ENCODE measurements at places on chromosomes 7 and 10.

DNA sequence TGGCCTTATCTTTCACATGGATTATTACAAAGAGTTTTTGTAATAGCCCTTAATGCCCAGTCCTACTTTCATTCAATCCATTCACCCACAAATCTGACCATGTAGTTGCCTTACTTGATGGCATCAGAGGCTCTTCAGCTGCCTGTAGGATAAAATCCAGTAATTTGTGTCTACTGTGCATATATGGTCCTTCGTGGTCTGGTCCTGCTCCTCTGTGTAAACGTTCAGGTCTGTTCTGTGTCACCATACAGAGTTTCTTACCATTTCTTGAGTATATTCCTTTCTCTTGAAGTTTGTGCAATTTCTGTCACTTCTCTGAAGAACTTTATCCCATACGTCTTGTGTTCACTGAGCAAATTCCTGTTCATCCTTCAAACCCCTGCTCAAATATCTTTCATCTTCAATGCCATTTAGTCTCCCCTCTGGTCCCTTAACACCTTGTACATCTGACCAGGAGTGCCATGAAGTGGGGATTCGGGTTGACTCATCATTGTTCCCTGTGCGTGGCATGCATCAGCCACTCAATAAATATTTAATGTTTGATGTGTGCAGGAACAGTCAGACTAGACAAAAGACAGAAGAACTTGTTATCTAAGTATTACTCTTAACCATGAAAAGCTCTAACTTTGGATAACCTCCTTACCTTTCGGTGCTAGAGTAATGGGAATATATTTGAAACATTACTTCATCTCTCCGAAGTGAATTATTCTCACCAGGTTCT lies 98.6 kb upstream of the RPA3 start:
- DNase-seq = no peak

DNA sequence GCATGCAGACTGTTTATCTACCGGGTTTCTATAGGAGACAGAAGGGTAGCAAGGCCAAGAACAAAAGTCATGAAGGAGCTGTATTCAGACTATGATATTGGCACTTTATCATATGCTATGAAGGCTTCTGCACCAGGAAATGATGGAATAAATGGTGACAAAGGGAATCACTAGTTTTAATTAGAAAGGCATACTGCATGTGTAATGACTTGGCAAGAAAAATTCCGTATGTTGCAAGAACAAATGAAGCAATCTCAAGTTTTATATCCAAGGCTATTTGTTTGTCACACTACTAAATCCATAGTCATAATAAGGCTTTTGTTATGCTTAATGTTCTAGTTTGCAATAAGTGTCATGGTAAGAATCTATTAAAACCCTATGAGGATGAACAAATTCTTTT lies 230.9 kb downstream of the ZEB1 start:
- no peak for DNase-seq

GRCh38 chr10:97063983-97064837 lies 121.5 kb downstream of the SLIT1 start:
- DNase-seq = no peak

- no peak for DNase-seq
These were observed 44.8 kb upstream of the FAM133B start for GRCh38 chr7:92634924-92635519.

DNA sequence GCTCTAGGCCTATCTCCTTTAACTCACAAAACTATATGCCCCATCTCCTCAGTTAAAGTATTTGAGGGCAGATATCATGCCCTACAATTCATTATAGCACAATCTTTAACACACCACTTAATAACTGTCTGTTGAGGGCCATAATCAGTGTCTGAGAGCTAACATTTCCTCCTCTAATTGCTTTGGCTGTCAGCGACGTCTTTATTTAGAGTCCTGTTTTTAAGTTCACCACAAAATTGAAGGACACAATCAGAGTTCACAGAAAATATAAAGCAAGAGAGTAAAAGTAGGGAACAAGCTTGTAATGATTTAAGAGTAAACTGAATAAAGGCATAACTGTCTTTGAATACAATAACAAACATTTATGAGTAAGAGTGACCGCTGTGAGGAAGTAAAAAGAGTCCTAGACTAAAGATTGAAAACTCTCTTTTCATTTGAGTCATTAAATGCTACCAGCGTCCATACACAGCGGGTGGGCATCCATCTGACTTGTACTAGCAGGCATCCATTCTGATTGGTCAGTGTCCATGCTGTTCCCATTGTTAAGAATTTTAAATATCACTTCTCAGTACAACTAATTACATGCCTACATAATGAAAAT lies 38.4 kb upstream of the ABCB4 start:
- DNase-seq = no peak

GRCh38 chr7:95213809-95214492 lies 110.4 kb downstream of the PON1 start:
- no peak for DNase-seq

DNA sequence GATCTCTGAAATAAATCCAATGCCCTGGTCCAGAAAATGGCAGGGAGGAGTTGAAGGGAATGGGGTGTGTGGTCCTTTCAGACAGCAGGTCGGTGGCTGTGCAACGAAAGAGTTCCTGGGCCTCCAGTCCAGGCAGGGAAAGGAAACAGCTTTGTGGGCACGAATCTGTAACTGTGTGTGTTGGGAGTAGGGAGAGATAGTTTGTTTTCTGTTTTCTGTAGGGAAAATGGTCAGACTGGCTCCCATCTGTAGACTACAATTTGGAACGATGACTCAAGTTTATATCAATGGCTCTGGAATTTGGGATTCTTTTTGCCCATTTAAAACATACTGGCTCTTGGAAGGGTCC lies 2.6 kb upstream of the HOXA9 start:
- DNase-seq = no peak

DNA sequence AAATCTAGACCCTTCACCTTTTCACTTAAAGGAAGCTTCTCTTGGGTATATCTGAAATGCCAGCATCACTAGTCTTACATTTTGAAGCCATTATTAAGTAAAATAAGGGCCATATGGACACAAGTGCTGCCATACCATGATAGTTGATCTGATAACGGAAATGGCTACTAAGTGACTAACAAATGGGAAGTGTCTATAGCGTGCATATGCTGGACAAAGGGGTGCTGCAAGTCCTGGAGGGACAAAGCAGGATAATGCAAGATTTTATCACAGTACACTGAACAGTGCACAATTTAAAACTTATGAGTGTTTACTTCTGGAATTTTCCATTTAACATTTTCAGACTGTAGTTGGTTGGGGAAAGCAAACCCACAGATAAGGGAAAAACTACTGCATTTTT lies 117.9 kb downstream of the ELMO1 start:
- DNase-seq = no peak

- DNase-seq = no peak
These were observed 14.1 kb downstream of the ESYT2 start for GRCh38 chr7:158815083-158815799.

DNA sequence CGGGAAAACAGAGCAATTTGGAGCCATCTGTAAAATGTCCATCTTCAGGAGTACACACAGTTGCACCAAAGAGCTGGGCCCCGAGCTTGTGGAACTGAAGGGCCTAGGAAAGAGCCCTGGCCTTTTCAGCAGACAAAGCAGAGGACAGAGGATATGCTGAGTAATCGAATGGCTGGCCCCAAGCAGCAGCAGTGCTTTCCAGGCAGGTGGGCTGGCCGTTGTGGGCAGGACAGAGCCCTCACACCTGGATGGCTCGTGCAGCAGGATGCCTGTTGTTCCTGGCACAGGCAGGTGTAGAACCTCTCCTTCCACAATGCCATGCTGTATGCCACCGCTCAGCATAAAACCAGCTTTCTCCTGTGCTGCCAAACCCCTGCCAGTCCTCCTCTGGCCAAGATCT lies 32.5 kb upstream of the TNS3 start:
- no peak for DNase-seq

DNA sequence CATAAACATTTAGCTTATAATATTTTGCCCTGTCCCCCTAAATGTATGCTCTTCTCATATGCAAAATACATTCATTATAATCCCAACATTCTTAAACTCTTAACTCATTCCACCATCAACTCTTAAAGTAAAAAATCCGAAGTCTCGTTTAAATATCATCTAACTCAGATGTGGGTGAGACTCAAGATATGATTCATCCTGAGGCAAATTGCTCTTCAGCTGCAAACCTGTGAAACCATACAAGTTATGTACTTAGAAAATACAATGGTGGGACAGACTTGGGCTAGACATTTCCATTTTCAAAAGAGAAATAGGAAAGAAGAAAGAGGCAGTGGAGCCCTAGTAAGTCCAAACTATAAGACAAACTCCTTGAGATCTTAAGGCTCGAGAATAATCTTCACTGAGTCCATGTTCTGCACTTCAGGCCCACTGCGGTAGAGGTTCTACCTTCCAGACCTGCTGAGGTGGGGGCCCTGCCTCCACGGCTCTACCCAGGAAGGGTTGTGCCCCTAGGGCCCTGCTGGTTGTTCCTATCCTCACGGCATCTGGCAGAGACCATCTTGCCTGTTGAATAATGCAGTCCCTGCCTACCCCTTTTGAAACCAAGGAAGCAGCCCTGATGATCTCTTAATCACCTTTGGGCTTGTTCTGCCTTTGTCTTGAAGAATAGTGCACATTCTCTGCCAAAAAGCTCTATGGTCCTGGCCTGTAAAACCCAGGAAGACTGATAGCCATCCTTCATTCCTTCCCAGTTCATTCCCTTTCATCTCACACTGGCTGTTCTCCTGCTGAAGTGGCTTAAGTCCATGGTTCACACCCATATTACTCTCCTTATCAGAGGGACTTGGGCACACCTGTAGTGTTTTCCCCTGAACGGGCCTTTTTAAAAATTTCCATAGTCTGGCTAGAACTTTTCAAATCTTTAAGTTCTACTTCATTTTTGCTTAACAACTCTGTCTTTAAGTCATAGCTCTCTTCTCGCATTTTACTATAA lies 37.3 kb downstream of the INPP5F start:
- DNase-seq = no peak

GRCh38 chr10:11509036-11509435 lies 102.4 kb downstream of the USP6NL start:
- no peak for DNase-seq

DNA sequence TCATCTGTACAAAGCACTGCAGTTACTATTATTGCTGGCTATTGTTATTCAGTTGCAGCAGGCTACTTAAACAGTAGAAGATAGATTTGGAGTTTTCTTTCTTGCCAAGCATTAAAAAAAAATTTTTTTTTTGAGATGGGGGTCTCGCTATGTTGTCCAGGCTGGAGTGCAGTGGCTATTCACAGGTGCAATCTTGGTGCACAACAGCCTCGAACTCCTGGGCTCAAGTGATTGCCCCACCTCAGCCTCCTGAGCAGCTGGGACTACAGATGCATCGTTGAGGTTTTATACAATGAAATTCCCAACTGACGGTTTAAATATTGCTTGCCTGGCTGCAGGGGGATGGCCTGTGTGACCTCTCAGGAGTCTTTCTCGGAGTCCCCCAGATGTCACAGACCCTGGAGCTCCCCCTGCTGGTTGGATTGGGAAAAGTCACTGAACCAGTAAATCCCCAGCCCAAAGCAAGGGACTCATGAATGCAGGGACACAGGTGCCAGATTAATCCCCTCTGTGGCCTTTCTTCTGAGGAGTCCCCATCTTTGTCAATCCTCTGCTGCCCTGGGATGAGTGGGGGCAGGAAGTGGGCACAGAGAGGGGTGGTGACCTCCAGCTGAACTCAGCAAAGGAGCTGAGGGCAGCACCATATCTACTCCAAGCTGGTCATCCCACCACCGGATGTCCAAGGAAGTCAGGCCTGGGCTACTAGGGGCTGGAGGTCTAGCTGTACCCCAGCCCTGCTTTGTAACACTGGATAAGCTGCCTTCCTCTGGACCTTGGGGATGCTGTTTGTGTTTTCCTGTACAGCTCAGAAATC lies 149.6 kb downstream of the C10orf105 start:
- DNase-seq = no peak

- DNase-seq = no peak
These were observed 48.4 kb downstream of the ZCCHC24 start for GRCh38 chr10:79397051-79397450.

DNA sequence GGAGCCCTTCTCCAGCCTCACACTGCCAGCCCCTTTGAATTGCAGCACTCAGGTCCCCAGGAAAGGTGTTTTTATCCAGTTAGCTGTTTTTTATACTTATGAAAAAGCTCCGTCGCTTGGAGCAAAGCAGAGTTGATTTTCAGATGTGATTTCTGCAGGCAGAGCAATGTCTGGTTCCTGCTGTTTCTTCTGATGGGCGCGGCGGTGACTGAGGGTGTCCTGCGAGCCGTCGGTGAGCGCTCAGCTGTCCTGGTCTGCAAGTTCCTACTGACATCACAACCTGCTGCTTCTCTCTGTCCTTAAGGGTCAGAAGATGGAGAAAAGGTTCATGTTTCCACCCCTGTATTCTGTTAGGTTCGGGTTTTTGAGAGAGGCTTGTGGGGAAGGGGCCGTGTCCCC lies 109.6 kb upstream of the FAM20C start:
- no peak for DNase-seq

DNA sequence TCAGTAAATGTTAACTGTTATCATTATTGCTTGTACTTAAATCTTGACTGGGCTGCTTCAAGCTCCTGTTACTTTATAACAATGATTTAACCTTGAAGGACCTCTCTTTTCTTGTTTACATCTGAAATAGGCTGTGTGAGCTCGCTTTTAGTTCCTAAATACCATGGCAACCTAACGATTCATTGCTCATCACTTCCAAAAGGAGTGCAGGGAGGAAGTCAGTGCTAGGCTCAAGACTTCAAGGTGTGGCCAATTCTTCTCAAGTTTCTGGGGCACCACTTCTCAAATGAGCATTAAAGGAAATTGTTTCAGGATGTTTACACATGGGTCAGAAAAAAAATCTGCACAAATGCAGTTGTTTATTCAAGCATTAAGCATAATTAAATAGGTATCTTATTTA lies 284.2 kb downstream of the MTERF1 start:
- no peak for DNase-seq

GRCh38 chr7:95776561-95777185 lies 4.3 kb downstream of the DYNC1I1 start:
- DNase-seq = no peak

DNA sequence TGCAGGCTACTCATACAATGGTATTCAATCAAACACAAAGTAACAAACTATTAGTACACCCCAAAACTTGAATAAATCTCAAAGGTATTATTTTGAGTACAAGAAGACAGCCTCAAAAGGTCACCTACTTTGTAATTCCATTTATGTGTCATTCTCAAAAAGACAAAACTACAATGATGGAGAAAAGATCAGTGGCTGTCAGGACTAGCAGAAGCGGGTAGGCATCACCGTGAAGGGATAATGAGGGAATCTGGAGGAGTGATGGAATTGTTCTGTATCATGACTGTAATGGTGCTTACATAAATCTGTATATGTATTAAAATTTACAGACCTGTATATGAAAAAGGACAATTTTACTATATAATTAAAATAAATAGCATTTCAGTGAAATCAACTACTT lies 37.0 kb downstream of the COG5 start:
- DNase-seq = no peak

DNA sequence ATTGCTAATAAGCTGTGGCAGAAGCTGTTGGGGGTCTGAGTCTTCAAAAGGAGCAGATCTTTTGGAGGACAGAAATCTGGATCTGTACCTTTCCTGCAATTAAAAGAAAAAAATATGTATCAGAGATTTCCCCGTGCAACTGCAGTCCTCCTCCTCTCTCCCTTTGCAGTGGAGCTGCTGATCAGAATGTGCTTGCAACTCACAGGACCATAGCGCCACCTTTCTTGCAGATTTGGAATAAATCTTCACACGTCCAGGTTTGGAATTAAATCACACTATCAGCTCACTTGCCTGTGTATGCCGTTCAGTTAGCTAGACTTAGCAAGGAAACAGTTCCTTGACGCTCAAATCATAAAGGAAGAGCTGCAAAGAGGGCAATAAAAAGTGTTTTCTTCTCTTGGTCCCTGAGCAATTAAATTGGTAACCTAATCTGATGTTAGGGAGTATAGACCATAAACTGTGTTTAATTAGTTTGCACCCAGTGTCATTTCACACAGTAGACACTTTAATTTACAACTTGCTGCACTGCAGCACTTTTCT lies 77.4 kb downstream of the PON1 start:
- peak; percentile 68 for DNase-seq
